G401 (cell line): ENCODE measurements at places on chromosomes 1 and 21. TPM values are rescaled to one million over a fixed set of nuclear protein-coding genes. Genes with fewer than 3 reads are reported as not detected.

C4BPA gene
- total RNA-seq = not detected in 2 replicates

NHLH2 gene
- total RNA-seq = not detected in 2 replicates

SLAMF7 gene
- total RNA-seq = not detected in 2 replicates

ZNF695 gene
- 15.6 and 38.0 TPM in 2 replicates for total RNA-seq

ADAMTS4 gene
- total RNA-seq = 0.43 and 0.95 TPM in 2 replicates

LHX8 gene
- total RNA-seq = not detected in 2 replicates

CA6 gene
- total RNA-seq = not detected in 2 replicates

LIN28A gene
- total RNA-seq = 77.8 and 94.7 TPM in 2 replicates

NPHS2 gene
- not detected in 2 replicates for total RNA-seq

CCDC17 gene
- total RNA-seq = 0.06 and 3.5 TPM in 2 replicates
